Upper lobe of left lung (tissue), 6 donors: ENCODE measurements at places on chromosomes 11 and 22. TPM values are rescaled to one million over a fixed set of nuclear protein-coding genes. Genes with fewer than 3 reads are reported as not detected.

The KIAA1671 gene
- total RNA-seq, result 37.9 TPM

DNA sequence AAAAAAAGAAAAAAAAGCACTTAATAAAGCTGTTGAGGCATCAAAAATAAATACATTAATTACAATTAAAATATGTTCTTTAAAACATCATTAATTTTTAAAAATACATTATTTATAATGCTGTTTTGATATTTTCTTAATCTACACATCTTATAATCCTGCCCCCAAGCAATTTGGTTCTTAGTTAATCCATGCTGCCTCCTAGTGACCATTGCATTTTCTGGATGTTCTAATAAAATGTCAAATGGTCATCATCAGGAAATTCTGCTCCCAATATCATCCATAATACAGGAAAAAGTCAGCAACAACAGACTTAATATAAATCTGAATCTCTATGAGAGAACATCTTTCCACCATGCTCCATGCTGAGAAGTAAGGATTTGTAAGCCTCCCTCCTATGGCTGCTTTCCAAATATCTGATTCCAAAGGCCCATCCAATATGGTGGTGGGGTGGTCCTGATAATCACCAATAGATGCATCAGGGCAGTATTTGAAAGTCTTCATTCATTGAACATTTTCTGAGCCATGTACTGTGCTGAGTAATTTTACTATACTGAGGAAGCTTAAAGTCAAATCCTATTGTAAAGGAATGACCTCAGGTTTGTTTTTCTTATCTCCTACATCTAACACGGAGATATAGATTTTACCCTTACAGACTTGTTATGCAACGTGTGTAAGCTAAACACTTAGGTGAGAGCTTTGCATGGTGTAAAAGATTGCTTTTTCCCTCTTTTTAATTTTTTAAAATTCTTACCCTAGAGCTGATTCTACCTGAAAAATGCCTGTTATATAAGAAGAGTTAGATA lies 124.7 kb upstream of the BMAL1 start:
- no peaks in the 10 kb centered on the region for H3K36me3 ChIP-seq
- H3K4me3 ChIP-seq, result no peak overlapping the region
- H3K27me3 ChIP-seq, result no peaks in the 10 kb centered on the region
- no peaks in the 10 kb centered on the region for H3K4me1 ChIP-seq

GRCh38 chr22:26949193-26949592 lies 291.8 kb downstream of the MIAT start:
- H3K4me1 ChIP-seq, result no peaks in the 10 kb centered on the region
- no peaks in the 10 kb centered on the region for H3K36me3 ChIP-seq
- no peak for DNase-seq
- peaks cover 8% of the 10 kb centered on the region for H3K27me3 ChIP-seq

The GRAMD1B gene
- 12.6 TPM for total RNA-seq

GRCh38 chr11:125846188-125846587 lies 13.1 kb downstream of the PATE4 start:
- no peak overlapping the region for H3K27ac ChIP-seq
- H3K4me3 ChIP-seq, result no peak overlapping the region
- no peak for DNase-seq
- H3K27me3 ChIP-seq, result no peaks in the 10 kb centered on the region
- no peaks in the 10 kb centered on the region for H3K36me3 ChIP-seq
- H3K4me1 ChIP-seq, result no peaks in the 10 kb centered on the region

DNA sequence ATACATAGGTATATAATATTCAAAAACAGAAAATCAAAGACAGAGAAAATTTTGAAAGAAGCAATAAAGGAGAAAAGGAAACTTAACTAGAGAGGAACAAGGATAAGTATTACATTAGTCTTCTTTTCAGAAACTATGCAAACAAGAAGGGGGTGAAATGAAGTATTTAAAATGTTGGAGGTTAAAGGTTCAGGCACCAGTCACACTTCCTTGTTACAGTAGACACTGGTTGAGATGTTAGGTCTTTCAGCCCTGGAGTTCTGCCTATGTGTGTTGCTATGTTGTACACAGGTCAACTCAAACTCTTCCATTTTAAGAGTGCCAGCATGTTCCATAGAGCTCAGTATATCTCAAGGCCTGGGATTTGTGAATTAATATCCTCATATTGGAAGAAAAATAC lies 6.0 kb upstream of the MS4A4A start:
- H3K27me3 ChIP-seq, result no peaks in the 10 kb centered on the region
- H3K27ac ChIP-seq, result no peak overlapping the region
- H3K36me3 ChIP-seq, result no peaks in the 10 kb centered on the region
- no peaks in the 10 kb centered on the region for H3K4me1 ChIP-seq
- no peak for DNase-seq
- no peak overlapping the region for H3K4me3 ChIP-seq

GRCh38 chr22:45515676-45516075 lies 13.0 kb downstream of the FBLN1 start:
- no peaks in the 10 kb centered on the region for H3K4me1 ChIP-seq
- DNase-seq, result no peak
- H3K36me3 ChIP-seq, result no peaks in the 10 kb centered on the region
- no peak overlapping the region for H3K27ac ChIP-seq

The EIF3D gene
- 138 TPM for total RNA-seq

DNA sequence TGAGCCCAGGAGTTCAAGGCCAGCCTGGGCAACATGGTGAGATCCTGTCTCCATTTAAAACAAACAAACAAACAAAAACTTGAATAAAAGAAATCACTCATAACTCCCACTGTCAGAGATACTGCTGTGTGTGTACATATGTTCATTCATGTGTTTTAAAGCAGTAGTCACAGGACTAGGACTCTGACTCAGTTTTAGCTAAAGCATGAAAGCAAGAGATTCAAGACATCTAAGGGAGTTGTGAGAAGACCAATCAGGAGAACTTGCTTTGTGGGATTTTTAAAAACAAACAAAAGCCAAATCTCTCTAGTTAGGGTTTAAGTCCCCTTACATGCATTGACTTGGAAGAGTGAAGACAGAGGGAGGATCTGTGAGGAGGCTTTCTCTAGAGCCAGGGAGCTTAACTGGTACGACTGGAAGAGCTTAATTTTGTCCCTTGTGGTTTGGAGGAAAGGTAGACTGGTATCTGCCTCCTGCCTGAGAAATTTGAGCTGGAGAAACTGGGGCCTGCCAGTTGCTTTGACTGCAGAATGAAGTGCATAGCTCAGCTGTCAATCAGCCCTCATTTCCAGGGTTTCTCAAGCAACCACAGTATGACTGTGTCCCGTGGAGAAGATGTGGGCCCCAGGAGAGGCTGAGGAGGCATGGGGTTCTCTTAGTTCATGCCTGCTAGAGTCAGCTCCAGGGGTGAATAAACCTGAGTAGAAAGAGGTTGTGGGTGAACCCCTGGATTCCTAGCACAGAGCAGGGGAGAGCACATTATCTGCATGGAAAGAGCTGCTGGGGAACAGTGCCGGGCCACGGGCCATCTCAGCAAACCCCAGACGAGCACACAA lies 30.6 kb downstream of the EXPH5 start:
- no peaks in the 10 kb centered on the region for H3K27me3 ChIP-seq
- DNase-seq, result no peak
- no peak overlapping the region for H3K27ac ChIP-seq
- H3K4me1 ChIP-seq, result peaks cover 21% of the 10 kb centered on the region
- H3K36me3 ChIP-seq, result no peaks in the 10 kb centered on the region

DNA sequence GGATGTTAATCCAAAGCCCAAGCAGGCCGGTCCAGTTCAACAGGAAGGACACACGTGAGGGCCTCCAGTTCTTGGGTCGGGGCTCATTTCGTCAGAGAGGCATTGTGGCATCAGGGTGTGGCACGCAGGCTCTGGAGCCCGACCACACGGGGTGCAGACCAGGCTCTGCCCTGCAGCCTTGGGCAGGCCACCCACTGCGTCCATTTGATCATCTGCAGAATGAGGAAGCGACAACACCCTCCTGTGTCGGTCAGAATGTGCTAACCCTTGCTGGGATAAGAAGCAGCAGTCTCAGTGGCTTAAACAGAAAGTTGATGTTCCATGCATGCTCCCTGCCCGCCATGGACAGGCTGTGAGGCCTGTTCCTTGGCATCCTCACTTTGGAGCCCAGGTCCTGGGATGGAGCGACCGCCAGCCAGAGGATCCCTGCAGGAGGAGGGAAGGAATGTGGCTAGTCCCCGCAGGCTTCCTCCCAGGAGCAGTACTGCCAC lies 10.8 kb downstream of the RIBC2 start:
- DNase-seq, result peak; percentile 60
- no peaks in the 10 kb centered on the region for H3K36me3 ChIP-seq
- H3K27me3 ChIP-seq, result no peaks in the 10 kb centered on the region
- H3K4me1 ChIP-seq, result no peaks in the 10 kb centered on the region
- H3K27ac ChIP-seq, result no peak overlapping the region
- H3K4me3 ChIP-seq, result no peak overlapping the region

The PHOX2A gene
- not detected for total RNA-seq

- no peaks in the 10 kb centered on the region for H3K27me3 ChIP-seq
- DNase-seq, result peak; percentile 87
- H3K4me3 ChIP-seq, result no peak overlapping the region
- H3K27ac ChIP-seq, result peak overlapping the region; percentile 90
- peaks cover 32% of the 10 kb centered on the region for H3K4me1 ChIP-seq
Observed at GRCh38 chr22:46007003-46007847, 30.3 kb upstream of the WNT7B start.

The CNTF gene
- total RNA-seq, result 0.33 TPM

GRCh38 chr22:38964989-38965388 lies 7.6 kb downstream of the APOBEC3A start:
- H3K36me3 ChIP-seq, result no peaks in the 10 kb centered on the region
- no peak for DNase-seq
- no peaks in the 10 kb centered on the region for H3K4me1 ChIP-seq
- H3K27me3 ChIP-seq, result no peaks in the 10 kb centered on the region
- H3K27ac ChIP-seq, result no peak overlapping the region
